Stimulated activated CD8-positive, alpha-beta memory T cell treated with anti-CD3 and anti-CD28 coated beads, Interleukin-12 subunit alpha, Interleukin-12 subunit beta, amount 100 ng/mL, for 1 hour (primary cell): ENCODE measurements at places on chromosomes 7 and 10.

DNA sequence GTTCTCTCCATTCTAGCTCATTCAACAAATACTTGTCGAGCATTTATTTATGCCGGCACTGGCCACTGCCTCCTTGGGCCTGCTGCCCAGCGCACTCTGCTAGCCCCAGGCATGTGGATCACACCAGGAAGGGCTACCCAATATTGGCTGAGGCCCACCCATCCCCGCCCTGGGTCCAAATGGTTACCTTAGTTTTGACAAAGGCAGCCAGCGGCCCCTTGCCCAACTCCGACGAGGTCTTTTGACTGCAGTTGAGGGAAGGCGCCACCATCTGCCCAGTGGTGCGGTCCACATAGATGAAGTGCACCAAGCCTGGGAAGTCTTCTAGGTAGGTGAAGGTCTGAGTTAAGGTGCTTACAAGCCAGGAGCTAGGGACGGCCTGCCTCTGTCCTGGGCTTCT is 7.2 kb upstream of the PYROXD2 start:
- DNase-seq: no peak

GRCh38 chr10:62590306-62590705 is 214.2 kb upstream of the ADO start:
- DNase-seq: no peak

- DNase-seq: no peak
These were observed 49.3 kb downstream of the HIP1 start for GRCh38 chr7:75689246-75690099.

- no peak for DNase-seq
These were observed 2.1 kb upstream of the C10orf71 start for GRCh38 chr10:49296836-49297235.

- DNase-seq: peak; percentile 95
These were observed 454 bp upstream of the GTF2I start for GRCh38 chr7:74656837-74657691.

DNA sequence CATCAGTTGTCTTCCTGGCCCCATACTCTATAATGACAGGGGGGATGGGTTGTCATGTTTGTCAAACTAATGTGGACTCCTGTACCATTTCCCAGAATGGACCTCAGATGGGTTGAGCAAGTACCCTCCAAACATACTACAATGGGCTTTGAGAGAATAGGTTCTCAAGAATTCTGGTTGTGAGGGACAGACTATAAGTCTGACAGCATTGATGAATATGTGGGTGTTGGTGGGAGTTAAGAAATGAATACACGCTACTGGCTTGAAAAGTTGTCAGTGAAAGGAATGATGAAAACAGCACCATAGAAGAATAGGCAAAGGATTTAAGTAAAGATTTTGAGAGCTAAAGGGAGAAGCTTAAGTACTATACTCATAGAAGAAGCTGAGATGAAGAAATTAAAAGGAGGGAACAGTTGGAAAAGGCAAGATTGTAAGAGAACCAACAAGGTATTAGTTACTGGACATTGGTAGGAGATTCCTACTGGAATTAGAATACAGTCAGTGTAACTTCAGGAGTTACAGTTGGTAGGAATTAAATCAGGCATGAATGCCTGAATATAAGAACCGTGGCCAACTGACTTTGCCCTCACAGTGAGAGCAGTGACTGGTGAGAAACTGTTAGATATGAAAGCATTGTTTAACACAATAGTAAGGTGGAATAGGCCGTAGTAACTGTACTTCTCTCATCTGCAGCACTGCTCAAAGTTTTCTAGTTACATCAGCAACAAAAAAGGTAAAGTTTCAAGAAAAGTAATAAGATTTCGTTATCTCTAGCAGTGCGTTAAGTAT is 86.3 kb downstream of the LCOR start:
- no peak for DNase-seq

DNA sequence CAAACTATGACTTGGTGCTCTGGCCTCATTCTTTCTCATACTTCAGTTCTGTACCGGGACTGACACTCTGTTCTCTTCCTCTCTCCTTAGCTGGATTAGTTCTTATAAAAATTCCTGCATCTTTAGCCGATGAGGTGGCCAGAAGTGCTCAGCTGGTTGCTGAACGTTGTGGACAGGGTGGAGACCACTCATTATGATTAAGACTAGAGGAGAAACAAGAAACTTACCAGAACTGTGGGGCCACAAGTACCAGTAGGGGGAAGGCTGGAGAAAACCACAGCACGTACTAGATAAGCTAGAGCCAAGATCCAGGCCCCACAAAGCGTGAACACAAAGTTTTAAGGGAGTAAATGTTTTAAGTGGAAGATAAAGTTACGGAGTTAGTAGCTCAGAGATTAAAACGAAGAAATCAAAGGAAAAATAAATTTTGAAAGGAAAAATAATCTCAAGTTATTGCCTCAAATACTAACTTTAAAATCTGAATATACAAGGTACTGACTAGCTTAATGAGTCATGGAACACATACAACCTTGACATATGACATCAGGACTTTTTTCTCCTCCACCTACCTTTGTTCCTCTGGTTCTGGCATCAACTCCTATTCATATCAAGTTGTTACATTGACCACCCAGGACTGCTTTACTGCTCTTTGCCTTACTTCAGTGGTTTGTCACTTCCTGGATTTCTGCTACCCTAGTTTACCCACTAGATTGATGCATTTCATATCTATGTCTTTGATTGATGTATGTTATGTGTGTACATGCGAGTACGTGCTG is 469.0 kb downstream of the TFEC start:
- no peak for DNase-seq

DNA sequence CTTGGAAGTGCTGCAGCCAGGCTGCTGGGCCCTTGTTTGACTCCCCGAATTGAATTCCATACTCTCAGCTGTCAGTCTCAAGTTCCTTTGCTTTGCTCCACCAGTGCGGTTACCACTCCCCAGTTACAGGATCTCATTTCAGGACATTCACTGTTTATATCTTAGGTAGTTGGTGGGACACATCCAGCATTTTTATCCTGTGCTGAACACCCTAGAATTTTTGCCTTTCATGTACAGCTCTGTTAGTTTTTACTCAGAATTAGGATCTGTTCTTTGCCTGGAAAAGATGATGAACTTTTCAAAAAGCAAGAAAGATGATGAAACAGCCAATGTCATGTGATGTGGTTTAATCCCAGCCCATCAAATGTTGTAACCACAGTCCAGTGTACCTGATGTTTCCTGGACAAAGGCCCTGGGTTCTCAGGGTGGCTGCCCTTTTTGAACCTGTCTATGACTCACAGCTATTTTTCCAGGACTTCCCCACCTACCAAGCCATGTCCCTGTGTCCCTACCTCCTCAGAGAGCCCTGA is 149.7 kb downstream of the NOC3L start:
- no peak for DNase-seq

- no peak for DNase-seq
These were observed 108.7 kb downstream of the PCLO start for GRCh38 chr7:83053965-83054364.
